ENCODE measurements at places on chromosomes 1 and 21.

GRCh38 chr1:154943649-154944400 lies 7.3 kb upstream of the PMVK start:
- DNase-seq, result peak; percentile 73

DNA sequence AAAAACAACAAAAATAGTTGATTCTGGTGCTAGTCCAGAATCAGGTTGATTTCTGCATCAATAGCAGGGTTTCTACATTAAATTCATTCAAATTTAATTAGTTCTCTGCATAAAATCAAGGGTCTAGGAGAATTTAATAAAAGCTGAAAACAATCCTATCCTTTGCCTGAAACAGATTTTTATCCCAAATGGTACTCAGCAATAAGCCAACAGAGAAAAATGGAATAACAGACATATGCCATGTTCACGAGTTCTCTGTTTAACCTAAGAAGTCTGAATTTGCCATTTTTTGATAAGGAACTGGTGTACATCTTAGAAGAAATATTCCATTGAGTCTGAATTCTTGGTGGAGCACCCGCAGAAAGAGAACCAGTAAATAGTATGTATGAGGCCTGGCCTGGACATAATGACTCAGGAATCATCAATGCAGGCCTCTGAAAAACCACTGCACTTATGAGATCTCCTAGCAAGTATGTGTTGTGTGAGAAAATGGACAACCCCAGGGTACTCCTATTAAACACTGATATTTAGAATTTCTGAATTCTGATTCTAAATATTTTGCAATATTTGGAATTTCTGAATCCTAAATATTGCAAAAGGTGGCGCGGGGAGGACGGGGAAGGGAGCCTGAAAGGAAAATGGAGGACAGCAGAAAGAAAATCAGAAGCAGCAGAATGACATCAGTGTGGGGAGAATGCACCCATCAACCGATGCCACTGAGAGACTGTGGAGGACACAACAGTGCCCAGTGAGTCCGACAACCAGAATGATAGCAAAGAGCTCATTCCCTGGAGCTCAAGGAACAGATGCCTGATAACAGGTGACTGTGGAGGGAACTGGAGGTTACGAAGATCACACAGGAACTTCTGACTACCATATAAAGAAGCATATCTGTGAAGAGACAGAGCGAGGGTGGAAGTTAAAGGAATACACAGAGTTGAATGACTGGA lies 97.6 kb downstream of the APP start:
- DNase-seq, result no peak

GRCh38 chr1:27428316-27429028 lies 36.0 kb downstream of the GPR3 start:
- no peak for DNase-seq

GRCh38 chr1:78304761-78305160 lies 186.0 kb upstream of the PTGFR start:
- DNase-seq, result no peak

DNA sequence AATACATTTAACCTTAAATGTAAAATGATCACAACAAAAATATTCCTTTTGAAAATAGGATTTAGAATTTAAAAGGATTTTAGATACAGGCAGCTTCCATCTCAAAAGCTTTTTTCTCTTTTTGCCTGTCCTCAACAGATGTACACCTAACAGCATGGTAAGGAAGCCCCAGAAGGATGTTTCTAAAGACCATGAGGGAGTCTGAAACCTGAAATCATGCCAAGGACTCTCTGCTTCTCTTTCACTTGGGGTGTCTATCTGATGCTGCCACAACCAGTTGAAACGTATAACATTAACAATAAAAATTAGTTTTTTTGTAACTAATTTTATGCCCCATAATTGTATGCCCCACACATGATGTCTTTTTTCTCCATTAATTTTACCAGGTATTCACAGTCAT lies 5.4 kb upstream of the ZNF281 start:
- DNase-seq, result no peak

- DNase-seq, result no peak
Observed at GRCh38 chr1:186978596-186979556, 150.1 kb downstream of the PLA2G4A start.

DNA sequence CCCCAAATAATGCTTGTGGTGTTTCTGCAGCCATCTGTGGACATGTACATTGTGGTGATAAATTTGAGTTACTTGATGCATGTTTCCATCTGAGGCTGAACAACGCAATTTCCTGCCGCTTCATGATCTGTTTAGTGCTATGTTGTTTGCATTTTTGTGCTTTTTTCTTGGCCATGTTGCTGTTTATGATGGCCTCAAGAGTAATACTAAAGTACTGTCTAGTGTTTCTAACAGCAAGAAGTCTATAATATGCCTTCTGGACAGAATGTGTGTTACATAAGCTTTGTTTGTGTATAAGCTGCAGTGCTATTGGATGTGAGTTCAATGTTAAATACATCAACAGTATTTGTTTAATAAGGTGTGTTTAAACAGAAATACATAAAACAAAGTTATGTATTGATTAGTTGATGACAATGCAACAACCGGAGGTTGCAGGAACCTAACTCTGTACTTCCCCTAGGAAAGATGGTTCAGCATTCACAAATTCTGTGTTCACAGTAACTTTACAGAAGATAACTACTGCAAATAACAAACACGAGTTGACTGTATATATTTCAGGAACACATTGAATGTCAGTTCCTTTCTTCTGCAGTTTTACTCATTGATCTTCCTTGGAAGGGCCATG lies 114.8 kb upstream of the USP24 start:
- DNase-seq, result no peak

GRCh38 chr1:25810341-25811299 lies 9.1 kb upstream of the MTFR1L start:
- DNase-seq, result peak; percentile 77

- DNase-seq, result no peak
Observed at GRCh38 chr1:151368393-151369301, 3.9 kb downstream of the SELENBP1 start.

DNA sequence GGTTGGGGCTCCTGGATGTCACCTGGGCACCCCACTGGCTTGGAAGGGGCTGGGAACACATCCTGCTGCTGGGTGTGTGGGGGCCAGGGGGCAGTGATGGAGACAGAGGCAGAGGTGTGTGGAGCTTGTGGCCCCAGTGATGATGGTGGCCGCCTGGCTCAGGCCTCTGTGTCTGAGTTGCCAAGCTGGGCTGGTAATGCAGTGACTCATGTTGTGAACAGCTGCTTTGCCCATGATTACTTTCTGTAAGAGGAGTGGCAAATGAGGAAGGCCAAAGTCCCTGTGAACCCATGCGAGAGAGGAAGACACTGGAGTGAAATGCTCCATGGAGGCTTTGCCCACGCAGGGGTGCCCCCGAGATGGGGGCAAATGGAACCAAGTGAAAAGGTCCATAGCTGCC lies 86.8 kb downstream of the KCNJ6 start:
- DNase-seq, result no peak

GRCh38 chr1:160376525-160377131 lies 9.8 kb downstream of the NHLH1 start:
- DNase-seq, result peak; percentile 78

DNA sequence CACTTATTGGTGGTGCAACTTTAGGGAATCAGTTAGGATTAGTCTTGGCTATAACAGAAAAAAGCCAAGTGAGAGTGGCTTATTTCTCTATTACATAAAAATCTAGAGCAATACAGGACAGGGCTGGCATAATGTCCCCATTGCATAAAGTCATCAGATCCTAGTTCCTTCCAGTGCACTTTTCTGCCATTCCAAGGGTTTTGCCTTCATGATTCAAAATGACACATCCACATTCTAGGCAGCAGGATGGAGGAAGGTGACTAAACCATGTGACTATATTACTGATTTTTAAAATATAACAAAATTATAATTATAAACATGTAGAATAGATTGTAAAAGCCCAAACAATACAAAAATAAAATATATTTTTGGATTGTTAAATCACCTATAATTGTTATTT lies 18.8 kb downstream of the JUN start:
- no peak for DNase-seq
